Foreskin keratinocyte (primary cell): ENCODE measurements at places on chromosomes 4 and X. TPM values are rescaled to one million over a fixed set of nuclear protein-coding genes. Genes with fewer than 3 reads are reported as not detected.

ADGRL3 gene
- polyA plus RNA-seq, result 0.22 and 0.25 TPM in 2 replicates

GRCh38 chrX:129798456-129798855 lies 18.7 kb downstream of the SASH3 start:
- no peak for DNase-seq

GRCh38 chr4:20046931-20047677 lies 204.6 kb upstream of the SLIT2 start:
- no peak for DNase-seq

TMEM150C gene
- 0.04 and 0.07 TPM in 2 replicates for polyA plus RNA-seq

SPINK2 gene
- polyA plus RNA-seq, result not detected in 2 replicates

DNA sequence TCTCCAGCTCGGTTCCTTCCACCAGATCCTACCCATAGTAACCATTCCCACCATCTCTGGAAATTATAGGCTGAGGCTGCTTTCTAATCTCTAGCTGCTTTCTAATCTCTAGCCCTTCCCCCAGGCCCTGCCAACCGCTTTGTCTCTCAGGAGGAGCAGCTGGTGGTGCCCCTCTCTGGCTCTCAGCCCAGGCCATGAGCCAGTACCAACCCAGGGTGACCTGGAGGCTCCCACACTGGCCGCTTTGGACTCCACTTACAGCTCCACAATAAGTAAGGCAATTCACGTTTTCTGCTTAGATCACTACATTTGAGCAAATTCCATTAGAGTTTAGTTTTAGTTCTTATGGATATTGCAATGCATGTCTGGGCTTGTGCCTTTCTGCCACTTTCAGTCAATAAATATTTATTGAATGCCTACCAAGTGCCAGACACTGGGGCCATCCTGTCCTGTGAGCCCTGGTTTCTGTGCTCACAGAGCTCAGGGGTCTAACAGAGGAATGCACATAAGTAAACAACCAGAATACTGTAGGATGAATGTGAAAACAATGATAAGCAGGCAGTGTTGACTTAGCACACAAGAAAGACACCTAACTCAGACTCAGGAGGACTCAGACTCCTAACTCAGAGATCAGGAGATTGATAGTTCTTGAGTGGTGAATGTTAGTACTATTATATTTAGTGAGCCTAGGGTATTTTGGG lies 38.9 kb downstream of the SMC1A start:
- DNase-seq, result peak; percentile 35

RAI2 gene
- polyA plus RNA-seq, result not detected in 2 replicates

DNA sequence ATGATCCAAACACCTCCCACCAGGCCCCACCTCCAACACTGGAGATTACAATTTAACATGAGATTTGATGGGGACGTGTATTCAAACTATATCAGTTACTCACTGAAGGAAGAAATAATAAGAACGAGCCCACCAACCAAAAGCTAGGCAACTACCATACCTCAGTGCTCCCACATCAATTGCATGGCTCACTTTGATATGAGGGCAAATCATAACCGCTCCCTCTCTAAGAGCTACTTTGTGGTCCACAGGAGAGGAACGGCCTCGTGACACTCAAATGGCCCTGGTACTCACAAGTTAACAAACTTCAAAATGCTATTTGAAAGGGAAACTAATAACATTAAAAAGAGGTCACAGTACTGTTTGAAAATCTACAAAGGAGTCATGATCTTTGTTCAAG lies 170.7 kb upstream of the SLC7A11 start:
- no peak for DNase-seq

GRCh38 chr4:6195602-6196319 lies 4.6 kb downstream of the JAKMIP1 start:
- DNase-seq, result no peak

- no peak for DNase-seq
Measured at GRCh38 chr4:38105475-38106220, 145.4 kb downstream of the PTTG2 start.

DNA sequence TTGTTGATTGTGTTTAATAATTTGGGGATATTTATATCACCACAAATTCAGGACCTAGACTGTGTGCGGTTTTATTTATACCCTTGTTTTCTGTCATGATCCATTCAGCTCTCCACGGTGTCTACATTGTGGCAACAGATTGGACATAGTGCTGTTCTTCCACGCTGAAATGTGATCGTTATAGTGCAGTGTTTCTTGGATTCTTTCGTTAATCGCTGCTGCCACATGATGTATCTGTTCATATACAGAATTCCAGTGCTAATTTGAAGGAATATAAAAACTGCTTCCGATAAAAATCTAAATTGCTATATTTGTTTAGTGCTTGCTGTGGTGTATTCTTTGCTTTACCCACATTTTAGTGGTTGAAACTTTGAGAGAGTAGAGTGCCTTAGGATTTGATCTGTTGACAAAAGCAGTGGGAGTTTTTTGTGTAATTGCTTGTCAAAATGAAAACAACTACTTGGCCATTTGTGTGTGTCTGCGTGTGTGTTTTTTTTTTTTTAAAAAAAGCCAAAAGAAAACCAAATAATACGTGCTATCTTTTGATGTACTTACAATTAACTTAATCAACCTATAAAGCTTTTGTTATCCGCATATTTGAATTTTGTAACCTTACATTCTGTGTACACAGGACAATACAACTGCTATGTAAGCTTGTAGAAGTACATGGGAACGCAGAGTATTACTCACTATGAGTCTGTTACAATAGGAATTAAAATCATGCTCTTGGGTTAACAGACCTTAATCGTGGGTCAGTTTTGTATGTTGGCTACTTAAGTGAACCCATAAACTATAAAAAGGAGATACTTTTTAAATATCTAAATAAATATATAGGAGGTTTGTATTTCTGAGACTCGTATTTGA lies 353.3 kb downstream of the ARHGAP24 start:
- DNase-seq, result no peak

DMP1 gene
- polyA plus RNA-seq, result not detected in 2 replicates

DNA sequence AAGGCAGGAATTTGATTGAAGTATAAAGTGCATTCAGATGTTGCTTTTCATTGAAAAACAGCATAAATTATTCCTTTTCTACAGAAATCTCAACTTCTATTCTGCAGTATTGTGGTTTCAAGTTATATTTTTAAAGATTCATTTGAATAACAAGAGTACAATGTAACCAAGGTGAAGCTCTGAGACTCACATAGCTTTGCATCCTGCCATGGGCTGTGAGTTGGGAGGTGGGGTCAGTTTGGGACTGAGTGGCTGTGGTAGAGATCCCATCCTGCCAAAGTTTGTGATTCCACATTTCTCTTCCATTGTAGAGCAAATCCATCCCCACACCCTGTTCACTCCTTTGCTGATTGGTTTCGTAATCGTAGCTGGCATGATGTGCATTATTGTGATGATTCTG lies 69.2 kb downstream of the KIT start:
- DNase-seq, result no peak

GRCh38 chr4:1447676-1448588 lies 41.7 kb upstream of the NKX1-1 start:
- no peak for DNase-seq

DNA sequence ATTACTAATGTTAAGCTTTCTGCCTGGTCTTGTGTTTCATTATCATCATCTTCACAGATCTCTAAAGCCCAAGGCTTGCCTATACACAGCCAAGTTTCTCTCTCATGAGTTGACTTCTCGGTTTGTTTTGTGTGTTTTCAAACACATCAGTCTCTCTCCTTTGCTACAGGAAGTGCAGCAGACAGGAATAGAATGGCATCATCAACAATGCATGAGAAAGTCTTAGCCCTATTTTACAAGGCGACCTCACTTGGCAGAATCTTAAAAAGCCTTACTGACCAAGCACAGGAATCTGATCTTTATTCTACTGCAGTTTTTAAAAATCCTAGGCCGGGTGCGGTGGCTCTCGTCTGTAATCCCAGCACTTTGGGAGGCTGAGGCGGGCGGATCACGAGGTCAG lies 36.8 kb downstream of the CC2D2A start:
- DNase-seq, result peak; percentile 25

DNA sequence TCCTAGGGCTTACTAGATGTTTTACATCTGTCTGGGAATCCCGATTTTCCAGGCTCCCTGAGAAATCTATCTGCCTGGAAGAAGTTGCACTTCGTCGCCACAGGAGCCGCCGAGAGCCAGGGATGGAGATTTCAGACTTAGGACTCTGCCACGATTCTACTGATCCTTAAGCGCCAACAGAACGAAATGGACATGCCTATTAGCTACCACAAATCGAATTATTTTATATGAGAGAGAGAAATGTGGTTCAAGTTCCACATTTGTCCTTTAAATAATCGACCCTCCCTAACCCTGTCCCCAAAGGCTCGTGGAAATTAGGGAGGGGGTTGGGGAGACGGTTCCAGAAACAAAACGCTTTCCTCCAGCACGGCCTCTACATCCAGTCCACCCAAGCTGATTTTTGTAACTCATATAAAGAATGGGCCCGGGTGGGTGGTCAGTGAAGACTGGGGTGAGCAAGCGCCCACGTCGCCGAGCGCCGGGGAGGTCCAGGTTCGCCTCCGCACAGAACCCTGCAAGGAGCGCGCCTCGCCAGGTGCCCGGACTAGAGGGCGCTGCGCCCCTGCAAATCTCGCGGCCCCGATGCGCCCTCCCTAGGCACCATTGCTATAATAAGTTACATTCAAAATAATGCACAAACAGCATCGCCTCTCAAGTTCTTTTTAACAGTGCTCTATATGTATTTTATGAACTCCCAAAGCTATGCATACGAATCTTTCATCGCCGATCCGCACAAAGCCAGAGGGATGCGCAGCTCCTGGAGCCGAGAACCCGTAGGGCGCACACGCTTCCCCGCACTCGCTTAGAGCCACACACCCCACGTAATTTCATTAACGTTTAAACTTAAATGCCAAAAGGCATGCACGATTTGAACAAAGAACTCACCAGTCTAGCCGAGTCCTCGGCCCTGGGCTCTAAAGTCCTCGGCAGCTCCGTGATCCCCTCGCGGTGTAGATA lies 2.1 kb upstream of the FAT1 start:
- DNase-seq, result peak; percentile 71

DNA sequence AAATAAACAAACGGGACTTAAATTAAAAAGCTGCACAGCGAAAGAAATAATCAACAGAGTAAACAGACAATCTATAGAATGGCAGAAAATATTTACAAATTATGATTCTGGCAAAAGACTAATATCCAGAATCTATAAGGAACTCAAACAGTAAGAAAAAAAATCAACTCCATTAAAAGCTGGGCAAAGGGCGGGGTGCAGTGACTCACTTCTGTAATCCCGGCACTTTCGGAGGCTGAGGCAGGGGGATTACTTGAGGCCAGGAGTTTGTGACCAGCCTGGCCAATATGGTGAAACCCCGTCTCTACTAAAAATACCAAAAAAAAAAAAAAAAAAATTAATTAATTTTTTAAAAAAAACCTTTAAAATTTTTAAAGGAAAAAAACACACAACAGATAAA lies 109.0 kb downstream of the ATP11C start:
- DNase-seq, result no peak

DNA sequence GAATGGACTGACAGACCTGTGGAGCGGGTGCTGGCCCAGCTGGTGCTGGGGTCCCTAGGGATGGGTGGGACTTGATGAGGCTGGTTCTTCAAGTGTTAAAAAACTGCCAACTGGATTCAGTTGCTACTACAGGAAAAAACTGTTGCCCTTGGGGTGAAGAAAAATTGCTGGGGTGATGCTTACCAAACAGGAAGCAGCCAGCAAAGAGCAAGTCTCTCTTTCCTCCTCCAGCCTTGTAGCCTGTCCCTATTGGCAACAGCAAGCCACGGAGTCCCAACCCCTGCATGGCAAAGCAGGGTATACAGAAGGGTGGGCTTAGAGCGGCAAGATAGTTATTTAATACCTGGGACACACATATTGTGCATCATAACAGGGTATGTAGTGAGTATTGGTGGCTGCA lies 60.1 kb upstream of the ATP8A1 start:
- no peak for DNase-seq

GABRB1 gene
- polyA plus RNA-seq, result not detected in 2 replicates

TLR1 gene
- 0.06 and 0.07 TPM in 2 replicates for polyA plus RNA-seq

CC2D2A gene
- 11.2 and 14.5 TPM in 2 replicates for polyA plus RNA-seq

GRCh38 chrX:154046940-154047610 lies 27.4 kb upstream of the IRAK1 start:
- DNase-seq, result no peak

DNA sequence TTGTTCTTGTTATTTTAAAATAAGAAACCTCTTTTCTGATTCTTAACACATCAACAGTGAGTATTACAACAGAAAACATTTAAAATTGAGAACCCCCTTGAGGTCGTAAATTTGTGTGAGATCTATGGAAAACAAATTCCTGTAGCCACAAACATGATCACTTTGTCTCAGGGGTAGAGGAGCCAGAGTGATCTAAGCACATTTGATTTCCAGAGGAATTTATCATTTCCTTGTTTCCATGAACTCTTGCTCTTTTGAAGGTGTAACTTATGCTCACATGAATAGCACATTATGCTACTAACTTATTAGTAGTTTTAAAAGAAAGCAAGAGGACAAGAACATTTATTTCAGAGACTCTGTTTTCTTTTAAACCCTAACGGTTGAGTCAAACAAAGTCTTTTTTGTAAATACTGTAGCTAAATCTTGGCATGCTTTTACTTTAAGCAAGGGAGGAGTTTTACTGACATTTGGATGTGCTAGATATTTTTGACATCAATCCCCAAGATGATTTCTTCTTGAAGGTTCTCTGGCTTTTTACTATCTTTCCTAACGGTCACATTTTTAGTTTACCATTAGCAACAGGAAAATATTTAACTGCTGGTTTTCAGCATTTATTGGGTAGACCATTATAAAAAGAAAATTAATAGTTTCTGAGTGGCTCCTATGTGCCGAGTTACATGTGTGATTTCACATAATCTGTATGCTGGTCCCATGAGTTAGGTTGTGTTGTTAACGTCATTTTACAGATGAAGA lies 27.9 kb upstream of the ZCCHC12 start:
- DNase-seq, result no peak

GAB3 gene
- polyA plus RNA-seq, result 0.04 and 0.11 TPM in 2 replicates

DNA sequence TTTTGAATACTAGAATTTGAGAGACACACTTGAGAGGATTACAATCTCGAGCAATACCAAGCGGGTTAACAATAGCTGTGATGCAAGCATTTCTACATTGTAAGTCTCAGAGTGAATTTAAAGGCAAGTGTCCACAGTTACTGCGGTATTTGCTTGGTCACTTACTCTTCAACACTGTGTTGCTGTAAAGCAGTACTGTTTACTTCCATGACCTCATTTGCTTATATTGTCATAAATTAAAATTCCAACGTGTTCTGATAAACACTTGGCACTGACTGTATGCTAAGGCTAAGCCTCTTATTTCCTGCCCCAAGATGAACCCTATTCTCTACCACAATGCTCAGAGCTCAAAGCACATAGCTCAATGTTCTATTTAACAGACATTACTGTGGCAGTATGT lies 11.1 kb downstream of the EXOC1L start:
- DNase-seq, result no peak

GRCh38 chr4:148054275-148054674 lies 322.4 kb downstream of the ARHGAP10 start:
- DNase-seq, result no peak

DNA sequence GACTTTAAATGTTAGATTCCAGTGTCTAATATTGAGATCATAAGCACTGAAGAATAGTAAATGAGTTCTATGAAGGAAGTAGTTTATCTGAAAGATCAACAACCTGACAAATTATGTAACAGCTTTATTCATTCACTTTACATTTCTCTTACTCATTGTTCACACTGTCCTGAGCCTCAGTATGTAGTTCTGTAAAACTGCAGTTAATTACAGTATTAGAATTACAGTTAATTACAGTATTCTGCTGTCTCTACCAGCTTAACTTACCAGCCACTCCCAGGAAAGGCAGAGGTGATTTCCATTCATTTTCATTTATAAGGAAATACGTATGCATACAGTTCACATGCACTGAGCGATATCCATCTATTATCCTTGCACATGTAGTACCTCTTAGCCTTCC lies 32.7 kb downstream of the NFKB1 start:
- DNase-seq, result no peak

EGF gene
- 0.08 and 0.30 TPM in 2 replicates for polyA plus RNA-seq
